Esophagus mucosa (tissue), 1 donor: ENCODE measurements at places on chromosomes 12 and 14.

DNA sequence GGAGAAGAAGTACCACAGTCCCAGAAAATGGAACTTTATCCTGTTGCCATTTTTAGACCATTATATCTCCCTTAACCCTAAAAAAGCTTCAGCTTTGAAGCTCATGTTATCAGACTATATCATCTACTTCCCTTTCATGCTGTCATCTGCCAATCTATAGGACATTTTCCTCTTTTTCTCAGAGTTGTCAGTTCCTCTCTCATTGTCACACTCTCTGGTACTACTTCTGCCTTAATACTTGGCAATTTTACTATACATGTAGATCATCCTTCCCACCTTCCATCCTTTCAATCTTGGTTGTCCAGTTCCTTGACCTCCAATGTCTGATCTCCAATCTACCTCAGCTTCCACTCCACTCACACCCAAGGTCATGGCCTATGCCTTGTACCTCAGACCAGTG lies 57.4 kb downstream of the SLC15A5 start:
- no peak for ATAC-seq

DNA sequence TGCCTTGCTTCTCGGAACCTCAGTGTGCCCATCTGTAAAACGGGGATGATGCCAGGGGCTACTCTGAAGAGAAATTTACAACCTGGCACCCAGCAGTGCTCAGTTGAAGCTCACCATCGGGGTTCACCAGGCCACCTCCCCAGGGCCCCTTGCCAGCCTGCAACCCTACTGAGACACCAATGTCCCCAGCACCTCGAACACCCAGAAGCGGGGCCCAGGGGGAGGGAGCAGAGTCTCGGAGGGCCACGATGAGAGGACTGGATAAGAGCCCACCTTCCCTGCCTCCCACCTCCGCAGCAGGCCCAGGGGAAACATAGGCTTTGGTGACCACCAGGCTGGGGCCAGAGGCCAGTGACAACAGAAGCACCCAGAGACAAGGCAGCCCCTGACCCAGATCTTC lies 22.4 kb downstream of the NCOR2 start:
- ATAC-seq: no peak

- no peak for ATAC-seq
These were observed 3.2 kb upstream of the DUSP6 start for GRCh38 chr12:89355243-89356068.

GRCh38 chr12:52120951-52121823 lies 41.7 kb downstream of the SMIM41 start:
- no peak for ATAC-seq

DNA sequence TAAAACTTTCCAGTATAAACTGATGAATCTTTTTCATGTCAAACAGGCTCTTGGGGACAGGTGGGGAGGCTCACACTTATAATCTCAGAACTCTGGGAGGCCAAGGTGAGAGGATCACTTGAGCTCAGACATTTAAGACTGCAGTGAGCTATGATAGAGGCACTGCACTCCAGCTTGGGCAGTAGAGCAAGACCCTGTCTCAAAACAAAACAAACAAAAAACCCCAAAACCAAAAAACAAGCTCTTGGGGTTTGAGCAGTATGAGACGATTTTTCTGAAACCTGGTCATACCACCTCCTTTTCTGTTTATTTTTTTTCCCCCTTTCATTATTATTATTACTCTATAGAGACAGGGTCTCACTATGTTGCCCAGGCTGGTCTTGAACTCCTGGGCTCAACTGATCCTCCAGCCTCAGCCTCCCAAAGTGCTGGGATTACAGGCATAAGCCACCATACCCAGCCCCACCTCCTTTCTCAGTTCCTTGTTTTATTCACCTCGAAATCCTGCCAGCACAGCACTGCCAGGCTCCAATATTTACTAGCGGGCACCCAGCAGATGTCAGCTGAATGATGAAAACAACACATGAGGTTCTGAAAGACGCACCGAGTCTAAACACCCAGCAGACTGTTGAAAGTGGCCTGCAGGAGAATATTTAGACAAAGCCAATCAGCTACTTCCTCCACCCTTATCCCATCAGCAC lies 19.5 kb upstream of the CDK17 start:
- ATAC-seq: no peak

DNA sequence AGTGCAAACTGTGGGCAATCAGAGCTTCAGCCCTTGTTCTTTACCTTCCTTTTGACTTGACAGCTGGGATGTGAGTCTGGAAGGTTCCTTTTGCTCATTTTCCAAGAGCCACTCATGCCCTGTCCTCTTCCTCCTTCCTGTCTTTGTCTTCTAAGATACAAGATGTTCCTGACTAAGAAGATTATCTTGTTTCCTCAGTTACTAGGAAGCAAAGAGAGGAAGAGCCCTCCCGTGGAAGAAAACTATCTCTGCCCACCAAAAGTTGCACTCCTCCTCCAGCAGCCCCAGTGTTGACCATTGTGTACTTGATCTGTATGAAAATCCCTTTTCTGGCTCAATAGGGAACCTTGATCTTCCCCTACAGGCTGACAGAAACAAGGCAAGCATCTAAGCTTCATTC lies 138.0 kb downstream of the C12orf75 start:
- no peak for ATAC-seq
